Activated CD4-positive, CD25-positive, alpha-beta regulatory T cell (primary cell): ENCODE measurements at places on chromosomes 12 and 14.

GRCh38 chr12:31015215-31015614 is 58.4 kb upstream of the DDX11 start:
- no peak for DNase-seq

GRCh38 chr12:52473768-52474167 is at the start of gene KRT6C:
Gene KRT6C, minus strand, starts transcription at chr12:52473805. Its CDS starts 68 bp downstream, at chr12:52473737.
- no peak for DNase-seq

DNA sequence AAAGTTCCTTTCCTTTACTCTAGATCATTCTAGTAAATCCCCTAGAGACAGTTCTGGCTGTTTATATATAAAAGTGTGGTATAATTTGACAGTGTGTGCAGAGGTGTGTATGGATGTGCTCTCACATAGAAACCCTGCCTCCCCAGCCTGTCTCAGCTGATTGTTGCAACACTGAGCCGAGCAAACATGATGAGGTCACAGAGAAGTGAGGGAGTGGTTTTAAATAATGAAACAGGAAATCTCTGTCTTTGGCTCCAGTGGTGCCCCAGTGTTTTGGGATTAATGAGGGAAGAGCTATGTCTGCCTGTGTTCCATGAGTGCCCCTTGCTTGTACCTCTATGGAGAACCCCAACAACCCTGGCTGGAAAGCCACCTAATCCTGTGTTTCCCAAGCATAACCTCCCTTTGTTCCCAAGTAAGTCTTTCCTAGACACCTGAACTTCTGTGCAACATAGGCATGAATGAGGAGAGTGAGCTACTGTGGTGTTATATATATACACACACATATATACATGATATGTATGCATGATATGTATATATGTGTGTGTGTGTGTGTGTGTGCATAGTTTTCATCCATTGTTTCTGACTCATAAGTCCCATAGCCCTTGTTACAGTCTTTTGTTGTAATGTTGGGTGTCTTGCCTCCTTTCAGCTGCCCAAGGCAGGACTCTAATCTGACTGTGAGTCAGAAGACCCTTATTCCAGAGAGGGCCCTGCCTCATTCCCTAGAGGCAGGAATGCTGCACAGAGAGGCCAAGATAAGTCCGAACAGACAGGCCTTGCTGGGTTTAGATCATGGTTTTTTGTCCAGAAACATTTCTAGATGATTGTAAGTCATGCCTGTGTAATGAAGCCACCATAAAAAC is 18.0 kb downstream of the TRAF3 start:
- DNase-seq = no peak

DNA sequence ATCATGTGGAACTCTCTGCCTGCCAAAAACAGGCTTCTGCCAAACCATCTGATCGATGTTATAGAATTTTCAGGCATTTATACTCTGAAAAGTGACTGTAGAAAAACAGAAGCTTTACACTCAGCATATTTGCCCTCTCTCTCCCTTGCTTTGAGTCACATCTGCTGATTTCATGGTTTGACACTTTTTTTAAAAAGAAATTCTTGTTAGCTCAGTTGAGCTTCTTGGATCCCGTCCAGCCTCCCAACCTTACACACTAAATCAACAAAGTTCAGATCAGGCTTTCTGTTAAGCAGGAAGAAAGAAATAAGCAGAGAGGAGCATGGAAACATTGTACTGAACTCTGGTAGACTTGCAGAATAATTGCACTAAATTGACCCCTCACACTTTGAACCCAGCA is 193.6 kb upstream of the SEL1L start:
- no peak for DNase-seq

GRCh38 chr12:109696485-109697269 is 16.9 kb upstream of the FAM222A start:
- DNase-seq = no peak

- DNase-seq = no peak
Measured at GRCh38 chr12:105352052-105352451, 21.6 kb downstream of the C12orf75 start.

GRCh38 chr12:53676656-53677015 is 753 bp upstream of the ATP5MC2 start:
- DNase-seq = no peak

GRCh38 chr12:56387152-56387736 is 24.6 kb upstream of the APOF start:
- no peak for DNase-seq

GRCh38 chr14:87457720-87458119 is 535.3 kb downstream of the GALC start:
- DNase-seq = no peak

- DNase-seq = no peak
Measured at GRCh38 chr12:132173135-132174014, 29.1 kb downstream of the NOC4L start.

DNA sequence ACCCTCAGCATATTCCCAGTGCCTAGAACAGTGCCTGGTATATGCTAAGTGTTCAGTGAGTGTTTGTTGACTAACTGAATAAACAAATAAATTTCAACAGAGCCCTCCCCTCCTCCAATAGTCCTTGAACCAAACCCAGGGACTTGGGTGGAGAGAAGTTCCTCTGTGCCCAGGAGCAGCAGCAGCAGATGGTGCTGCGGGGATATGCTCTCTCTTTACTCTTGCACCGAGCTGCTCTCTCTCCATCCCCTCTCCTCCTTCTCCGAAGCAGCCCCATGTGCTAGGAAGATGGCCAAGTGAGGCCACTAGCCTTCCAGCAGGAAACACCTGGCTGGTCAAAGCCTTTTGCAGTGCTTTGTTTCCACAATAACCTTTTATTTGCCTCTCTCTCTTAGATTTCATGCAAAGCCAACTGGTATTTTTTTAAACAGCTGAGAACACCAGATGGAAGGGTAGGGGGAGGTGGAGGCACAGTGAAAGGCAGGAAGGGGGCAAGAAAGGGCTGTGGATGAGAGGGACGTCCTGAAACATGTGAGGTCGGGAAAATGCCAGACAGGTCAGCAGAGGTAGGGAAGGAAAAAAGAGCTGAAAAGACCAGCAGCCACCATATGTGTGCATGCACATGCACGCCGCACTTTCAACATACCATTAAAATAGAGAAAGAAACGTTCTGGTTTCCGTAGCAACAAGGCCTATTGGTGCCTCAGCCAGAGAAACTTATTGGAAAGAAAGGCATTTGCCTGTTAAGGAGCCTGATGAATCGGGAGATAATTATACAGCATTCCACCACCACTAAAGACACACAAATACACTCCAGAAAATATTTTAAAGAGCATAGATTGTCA is 78.9 kb downstream of the EMP1 start:
- no peak for DNase-seq

DNA sequence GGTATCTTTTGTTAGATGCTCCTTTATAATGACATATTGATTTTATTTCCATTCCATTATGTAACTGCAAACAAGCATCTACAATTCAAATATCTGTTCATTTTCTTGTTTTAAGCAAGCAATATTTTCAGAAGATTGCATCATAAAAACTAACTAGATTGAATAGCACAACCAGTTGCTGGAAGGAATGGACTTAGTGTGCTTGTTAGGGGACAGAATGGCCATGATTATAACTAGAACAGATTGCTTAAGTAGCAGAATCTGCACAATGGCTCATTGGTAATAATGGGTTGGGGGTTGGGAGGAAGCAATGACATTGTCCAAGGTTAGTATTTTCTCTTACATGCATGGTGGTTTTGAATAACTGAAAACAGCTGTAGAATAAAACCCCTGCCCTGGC is 939.5 kb downstream of the SLC16A7 start:
- DNase-seq = no peak

GRCh38 chr12:115998119-115998633 is 279.3 kb downstream of the MED13L start:
- no peak for DNase-seq

- no peak for DNase-seq
Measured at GRCh38 chr12:76049575-76050251, 18.1 kb upstream of the PHLDA1 start.
